Kidney glomerular epithelial cell (primary cell): ENCODE measurements at places on chromosomes 3 and 15.

- no peak for DNase-seq
Observed at GRCh38 chr15:67805666-67806516, 19.4 kb upstream of the SKOR1 start.

DNA sequence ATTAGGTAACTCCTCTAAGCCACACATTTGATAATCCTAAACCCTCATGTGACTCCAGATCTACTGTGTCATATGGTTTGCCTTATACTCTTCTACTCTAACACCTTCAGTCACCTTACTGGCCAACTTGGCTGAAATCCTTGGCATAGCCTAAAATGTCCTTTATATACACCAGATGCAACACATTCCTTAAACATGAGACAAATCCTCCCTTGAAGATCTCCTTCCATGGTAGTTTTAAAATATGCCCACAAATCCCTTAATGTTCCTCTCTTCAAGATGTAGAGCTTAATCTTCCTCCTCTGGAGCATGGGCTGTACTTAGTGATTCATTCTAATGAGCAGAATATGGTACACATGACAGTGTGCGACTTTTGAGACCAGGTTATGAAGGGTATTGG, 238.9 kb downstream of the SUCLG2 start:
- no peak for DNase-seq

GRCh38 chr3:28576614-28577200, 228.1 kb upstream of the AZI2 start:
- DNase-seq = no peak

- DNase-seq = no peak
Observed at GRCh38 chr3:25804676-25805075, 14.8 kb downstream of the OXSM start.

DNA sequence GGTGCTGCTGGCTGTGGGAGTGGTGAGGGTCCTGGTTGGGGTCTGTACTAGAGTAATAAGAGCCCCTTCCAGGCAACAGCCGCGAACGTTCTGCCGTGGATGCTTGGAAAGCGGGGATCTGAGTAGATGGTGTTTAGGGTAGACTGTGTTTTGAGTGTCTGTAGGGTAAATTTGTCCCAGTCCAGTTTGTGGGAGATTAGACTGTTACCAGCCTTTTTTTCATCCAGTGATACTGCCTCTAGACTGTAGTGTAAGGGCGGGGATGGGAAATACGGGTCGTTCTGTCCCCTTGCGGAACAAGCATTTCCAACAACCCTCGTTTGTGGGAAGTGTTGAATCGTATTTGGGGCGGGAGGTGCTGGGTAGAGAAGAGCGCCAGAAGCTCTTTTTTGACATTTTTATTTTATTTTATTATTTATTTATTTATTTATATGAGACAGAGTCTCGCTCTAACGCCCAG, 424 bp downstream of the HAUS2 start:
- DNase-seq = peak; percentile 39

- DNase-seq = no peak
Observed at GRCh38 chr15:73370151-73370550, 1.4 kb upstream of the HCN4 start.

- no peak for DNase-seq
Observed at GRCh38 chr3:191973820-191974219, 512.9 kb downstream of the PYDC2 start.

- no peak for DNase-seq
Observed at GRCh38 chr15:87648278-87648677, 608.3 kb downstream of the NTRK3 start.

DNA sequence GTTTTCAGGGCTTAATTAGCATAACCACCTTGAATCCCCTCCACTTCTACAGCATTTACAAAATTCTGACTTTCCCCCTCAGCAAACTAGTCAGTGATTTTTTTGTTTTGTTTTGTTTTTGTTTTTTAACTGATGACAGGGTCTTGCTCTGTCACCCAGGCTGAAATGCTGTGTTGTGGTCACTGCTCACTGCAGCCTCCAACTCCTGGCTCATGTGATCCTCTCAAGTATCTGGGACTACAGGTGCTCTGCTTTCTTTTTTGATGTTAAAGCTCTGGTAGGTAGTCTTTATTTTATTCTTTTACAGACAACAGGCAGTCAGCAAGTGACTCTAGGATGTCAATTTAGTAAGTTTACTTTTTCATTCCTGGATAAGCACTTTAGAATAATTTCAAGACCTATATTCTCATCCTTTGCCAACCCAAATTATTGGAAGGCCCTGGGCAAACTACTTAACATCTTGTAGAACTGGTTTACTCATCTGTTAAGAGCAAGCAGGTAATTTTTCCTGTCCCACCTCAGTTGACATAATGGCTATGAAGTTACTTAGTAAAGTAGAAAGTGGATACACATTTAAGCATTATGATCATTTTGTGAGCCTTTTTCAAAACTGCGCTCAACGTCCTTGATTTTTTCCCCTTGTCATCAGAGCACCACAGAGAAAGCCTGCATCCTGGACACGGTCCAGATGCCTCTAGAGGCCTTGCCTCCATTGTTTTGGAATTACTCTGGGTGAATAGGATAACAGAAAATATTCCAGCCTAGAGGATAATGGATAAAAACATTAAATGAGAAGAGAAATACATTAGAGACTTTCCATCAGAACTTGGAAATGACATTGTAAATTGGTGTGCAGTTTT, 69.9 kb upstream of the NDUFB4 start:
- no peak for DNase-seq

DNA sequence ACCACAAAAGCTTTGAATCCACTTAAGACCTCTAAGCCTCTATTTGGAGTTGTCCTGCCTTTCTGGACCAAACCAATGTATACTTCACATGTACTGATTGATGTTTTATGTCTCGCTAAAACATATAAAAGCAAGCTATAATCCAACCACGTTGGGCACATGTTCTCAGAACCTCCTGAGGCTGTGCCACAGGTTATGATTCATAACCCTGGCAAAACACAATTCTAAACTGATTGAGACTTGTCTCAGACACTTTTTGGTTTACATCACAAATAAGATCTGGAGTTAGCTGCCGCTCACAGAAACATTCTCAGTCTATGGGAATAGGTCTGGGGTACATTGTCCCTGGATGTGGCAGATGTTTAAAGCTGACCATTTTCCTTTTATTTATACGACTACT, 53.4 kb upstream of the EPHA6 start:
- DNase-seq = no peak

DNA sequence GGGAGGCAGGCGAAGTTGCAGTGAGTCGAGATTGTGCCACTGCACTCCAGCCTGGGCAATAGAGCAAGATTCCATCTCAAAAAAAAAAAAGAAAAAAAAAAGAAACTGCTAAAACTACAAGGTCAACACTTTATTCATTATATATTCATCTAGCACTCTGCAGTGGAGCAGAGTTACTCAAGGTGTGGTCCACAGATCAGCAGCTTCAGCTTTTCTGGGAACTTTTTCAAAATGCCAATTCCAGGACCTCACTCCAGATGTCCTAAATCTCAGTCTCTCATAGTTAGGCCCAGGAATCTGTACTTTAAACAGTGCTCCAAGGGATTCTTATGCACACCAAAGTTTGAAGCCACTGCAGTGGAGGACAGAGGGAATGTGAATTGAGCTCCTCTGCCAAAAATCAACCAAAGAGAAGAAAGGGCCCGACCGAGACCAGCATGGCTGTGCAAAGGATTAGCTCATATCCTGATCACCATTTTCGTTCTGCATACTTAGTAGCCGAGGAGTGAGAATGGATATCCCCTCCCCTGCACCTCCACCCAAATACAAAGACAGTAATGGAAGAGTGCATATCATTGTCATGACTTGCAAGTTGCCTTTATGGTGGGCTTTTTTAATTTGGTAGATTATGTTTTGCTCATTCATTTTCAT, 201.9 kb downstream of the MEX3B start:
- DNase-seq = no peak

DNA sequence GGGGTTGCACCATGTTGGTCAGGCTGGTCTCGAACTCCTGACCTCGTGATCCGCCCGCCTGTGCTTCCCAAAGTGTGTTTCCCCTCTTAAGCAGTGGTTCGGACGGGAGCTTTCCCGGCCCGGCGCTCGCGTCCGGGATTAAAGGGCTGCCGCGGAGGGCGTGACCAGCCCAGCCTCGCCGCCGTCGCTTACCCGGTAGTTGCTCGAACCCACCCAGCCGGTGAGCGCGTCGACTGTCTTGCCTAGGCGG, 513 bp downstream of the CLASP2 start:
- no peak for DNase-seq

GRCh38 chr15:59203008-59203407, 3.6 kb upstream of the LDHAL6B start:
- DNase-seq = no peak

DNA sequence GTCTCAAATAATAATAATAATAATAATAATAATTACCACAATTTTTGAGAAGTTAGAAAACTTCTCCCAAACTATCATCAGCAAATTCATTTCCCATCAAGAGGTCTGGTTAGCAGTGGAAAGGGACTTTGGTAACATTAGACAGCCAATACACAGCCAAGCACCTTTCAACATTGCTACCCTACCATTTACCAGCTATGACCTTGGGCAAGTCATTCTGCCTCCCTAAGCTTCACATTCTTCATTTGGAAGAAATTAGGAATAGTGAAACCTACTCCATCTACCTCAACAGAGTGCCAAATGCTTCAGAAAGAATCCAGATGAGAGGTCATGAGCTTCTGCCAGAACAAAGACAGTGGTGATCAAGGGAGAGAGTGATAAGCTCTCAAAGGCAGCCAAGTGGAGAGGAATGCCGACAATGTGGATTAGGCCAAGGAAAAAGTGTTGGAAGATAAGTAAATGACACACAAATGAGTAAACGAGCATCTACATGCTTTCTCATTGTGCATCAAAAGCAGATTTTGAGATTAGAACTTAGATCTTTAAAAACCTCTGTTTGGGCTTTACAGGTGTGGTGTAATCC, 42.9 kb upstream of the LPP start:
- peak; percentile 83 for DNase-seq

DNA sequence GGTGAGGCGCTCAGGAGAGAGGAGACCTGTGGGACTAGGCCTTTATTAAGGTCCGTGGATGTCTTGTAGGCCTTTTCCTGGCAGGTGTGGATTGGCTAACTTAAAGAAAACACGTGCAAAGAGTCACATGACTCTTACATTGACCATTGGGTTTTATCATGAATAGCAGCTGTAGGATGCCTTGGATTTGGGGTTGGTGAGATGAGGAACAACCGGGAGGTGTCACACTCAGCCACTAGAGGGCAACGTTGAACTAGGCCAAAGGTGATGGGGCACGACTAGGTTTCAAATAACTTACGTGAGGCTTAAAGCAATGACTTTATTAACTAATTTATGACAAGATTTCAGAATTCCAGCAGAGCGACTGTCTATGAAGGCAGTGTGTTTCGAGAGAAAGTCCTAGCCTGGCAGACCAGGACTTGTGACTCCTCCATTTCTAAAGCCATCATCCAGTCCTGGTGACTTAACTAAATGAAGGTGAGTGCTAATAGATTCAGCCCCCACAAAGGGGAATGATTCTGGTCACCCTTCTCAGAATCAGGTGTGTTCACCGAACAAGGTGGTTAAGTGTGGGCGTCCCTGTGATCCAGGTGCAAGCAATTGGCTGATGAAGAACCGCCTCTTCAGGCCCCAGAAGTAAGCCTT, 345.6 kb downstream of the MCTP2 start:
- no peak for DNase-seq

GRCh38 chr3:13616359-13616758, 67.4 kb downstream of the FBLN2 start:
- no peak for DNase-seq

- DNase-seq = no peak
Observed at GRCh38 chr3:11601446-11602238, 42.1 kb downstream of the VGLL4 start.

DNA sequence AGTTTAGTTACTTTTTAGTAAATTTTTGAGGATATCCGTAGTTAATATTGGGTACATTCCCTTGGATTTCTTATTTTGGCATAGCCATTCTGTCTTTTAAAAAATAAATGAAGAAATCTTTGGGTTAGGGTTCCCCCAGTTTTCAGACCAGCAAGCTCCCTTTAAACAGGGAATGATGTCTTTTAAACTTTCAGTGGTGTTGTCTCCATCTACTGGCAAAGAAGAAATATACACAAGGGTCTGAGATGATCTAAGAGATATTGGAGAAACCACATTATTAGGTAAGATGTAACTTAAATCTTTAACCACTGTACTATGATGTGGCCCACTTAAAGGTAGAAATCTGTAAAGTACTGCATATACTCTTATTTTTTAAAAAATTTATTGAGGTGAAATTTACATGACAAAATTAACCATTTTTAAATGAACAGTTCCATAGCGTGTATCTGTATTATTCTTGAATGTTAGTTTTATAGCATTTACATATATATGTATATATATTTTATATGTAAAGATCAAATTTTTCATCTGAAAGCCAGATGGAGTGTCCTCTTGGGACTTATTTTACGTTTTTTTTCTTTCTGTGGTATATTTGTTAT, 35.1 kb upstream of the EIF3J start:
- DNase-seq = peak; percentile 48
